Chondrocyte (in vitro differentiated cells): ENCODE measurements at places on chromosomes 2 and 18. TPM values are rescaled to one million over a fixed set of nuclear protein-coding genes. Genes with fewer than 3 reads are reported as not detected.

CIB4 gene
- not detected in 3 replicates for total RNA-seq

SCN9A gene
- total RNA-seq, result 30.1 to 32.8 TPM (median 31.0 TPM) in 3 replicates

IL36B gene
- not detected in 3 replicates for total RNA-seq

CHRND gene
- not detected in 3 replicates for total RNA-seq

IL18R1 gene
- 0.37 to 1.1 TPM (median 0.49 TPM) in 3 replicates for total RNA-seq

SMYD1 gene
- total RNA-seq, result not detected in 3 replicates

PLEKHH2 gene
- 4.9 to 13.7 TPM (median 5.5 TPM) in 3 replicates for total RNA-seq

NEUROD1 gene
- total RNA-seq, result not detected in 3 replicates

DNAJC10 gene
- total RNA-seq, result 165 to 261 TPM (median 178 TPM) in 3 replicates

CELF4 gene
- 0.22 to 0.90 TPM in 2 of 3 replicates, not detected in the other for total RNA-seq

SP5 gene
- total RNA-seq, result not detected in 3 replicates

MARCHF4 gene
- 1.4 to 6.2 TPM (median 6.1 TPM) in 3 replicates for total RNA-seq

- no peak for DNase-seq
Measured at GRCh38 chr2:7672027-7672684, 754.9 kb downstream of the RNF144A start.

GRCh38 chr2:31020713-31021112 is 117.5 kb downstream of the GALNT14 start:
- no peak for DNase-seq

GRCh38 chr2:235333076-235333475 is 160.8 kb upstream of the AGAP1 start:
- no peak for DNase-seq

- DNase-seq, result no peak
Measured at GRCh38 chr18:39962546-39962945, 1992.5 kb upstream of the PIK3C3 start.

DNA sequence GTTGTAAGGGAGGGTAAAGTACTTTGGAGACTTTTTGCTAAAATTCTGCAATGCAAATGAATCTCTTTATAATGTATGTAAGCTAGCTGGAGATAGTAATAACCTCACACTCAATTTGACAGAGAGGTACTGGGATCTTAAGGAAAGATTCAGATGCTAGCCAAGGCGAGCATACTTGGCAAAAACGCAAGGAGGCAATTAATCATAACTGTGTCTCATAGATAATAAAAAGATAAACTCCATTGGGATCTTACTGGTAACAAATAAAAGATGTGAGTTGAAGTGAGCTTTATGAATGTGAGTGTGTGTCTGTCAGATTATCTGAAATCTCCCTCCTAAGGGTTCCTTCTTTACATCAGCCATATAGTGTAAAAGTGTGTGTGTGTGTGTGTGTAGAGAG is 533.0 kb downstream of the TMX3 start:
- DNase-seq, result no peak

DNA sequence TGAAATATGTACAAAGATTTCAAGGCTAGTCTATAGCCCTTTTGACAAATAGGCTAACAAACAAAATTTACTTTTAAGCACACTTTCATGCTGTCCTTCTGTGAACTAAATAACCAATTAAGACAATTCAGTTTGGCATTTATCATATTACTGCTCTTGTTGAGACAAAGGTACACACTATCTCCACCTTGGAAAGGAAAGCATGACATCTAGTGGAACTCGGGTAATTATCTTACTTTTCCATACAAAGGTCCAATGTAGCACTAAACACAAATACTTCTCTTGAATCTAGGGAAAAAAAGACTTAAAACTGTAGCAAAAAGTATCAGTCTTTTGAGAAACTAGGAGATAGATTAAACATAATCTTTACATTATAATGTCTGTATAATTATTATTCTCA is 125.0 kb upstream of the CD226 start:
- no peak for DNase-seq

- DNase-seq, result no peak
Measured at GRCh38 chr2:148660999-148661398, 16.4 kb downstream of the EPC2 start.

- DNase-seq, result no peak
Measured at GRCh38 chr2:241366678-241367077, 10.6 kb downstream of the FARP2 start.

GRCh38 chr2:163659224-163659623 is 76.6 kb downstream of the FIGN start:
- no peak for DNase-seq

DNA sequence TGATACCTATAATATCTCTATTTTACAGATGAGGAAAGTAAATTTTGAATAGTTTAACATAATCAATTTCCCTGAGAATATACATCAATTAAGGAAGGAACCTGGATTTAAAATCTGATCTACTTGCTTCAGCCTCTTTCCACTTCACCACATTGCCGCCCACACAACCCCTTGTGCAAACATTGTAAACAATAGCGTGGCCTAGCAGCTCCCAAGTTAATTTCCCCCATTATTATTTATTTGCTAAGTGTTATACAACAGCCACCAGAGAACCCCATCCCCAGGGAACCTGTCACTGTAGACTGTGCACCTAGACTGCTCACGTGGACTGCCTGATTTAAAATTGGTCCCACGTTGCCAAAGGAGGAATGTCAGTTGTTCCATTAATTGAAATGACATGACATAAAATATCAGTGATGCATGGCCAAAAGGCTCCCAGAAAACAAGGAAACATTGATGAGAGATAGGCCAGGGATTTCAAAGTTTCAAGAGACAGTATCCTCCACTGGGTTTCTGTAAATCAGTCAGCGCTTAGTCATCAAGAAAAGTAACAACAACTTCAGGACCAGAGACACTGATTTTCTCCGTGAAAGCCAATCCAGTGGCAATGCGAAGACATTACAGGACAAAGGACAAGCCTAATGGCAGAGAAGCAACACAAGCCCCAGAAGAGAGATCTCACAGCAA is 41.3 kb downstream of the SCG2 start:
- no peak for DNase-seq

- no peak for DNase-seq
Measured at GRCh38 chr18:75492852-75493251, 65.3 kb upstream of the SMIM21 start.

GRCh38 chr2:159186462-159186861 is 100.0 kb downstream of the WDSUB1 start:
- DNase-seq, result no peak

DNA sequence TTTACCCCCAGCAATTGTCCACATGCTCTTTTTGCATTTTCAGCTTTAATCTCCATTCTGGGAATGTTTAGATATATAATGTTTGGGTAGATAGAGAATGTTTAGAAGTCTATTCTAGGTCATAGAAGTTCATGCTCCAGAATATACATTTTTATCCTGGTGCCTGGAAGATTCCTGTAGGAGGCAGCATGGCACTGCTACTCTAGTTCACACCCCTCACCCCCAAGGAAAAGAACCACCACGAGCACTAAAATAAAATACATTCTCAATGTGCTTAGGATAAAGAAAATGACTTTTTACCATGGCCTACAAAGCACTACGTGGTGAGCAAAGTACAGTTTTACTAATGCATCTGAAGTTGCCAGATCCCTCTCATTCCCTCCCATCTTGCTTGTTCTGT is 53.8 kb downstream of the MYO1B start:
- DNase-seq, result no peak

DNA sequence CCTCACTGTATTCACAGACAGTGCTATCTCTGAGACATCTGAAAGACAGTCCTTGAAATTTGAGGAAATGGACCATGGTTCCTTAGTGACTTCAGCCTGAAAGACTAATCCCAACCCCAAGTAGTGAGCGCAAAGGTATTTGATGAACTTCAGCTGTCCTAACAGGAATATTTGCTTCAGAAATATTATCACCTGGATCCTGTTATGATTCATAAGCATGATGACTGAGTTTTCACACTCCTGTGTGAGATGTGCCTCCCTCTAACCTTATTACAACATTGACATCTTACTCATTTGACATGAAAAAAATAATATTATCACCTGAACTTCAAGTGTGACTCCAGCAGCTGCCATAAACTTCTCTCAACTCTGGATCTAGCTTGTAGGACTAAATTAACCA is 11.6 kb upstream of the MRPL19 start:
- no peak for DNase-seq

- peak; percentile 30 for DNase-seq
Measured at GRCh38 chr18:48583573-48583972, 44.7 kb downstream of the CTIF start.

GRCh38 chr2:5235701-5236100 is 456.5 kb upstream of the SOX11 start:
- no peak for DNase-seq

- peak; percentile 77 for DNase-seq
Measured at GRCh38 chr2:95278051-95278471, 3.8 kb downstream of the PROM2 start.

GRCh38 chr2:169999054-169999453 is 171.8 kb downstream of the UBR3 start:
- no peak for DNase-seq

GRCh38 chr2:12824778-12825379 is 108.1 kb downstream of the TRIB2 start:
- DNase-seq, result no peak

DNA sequence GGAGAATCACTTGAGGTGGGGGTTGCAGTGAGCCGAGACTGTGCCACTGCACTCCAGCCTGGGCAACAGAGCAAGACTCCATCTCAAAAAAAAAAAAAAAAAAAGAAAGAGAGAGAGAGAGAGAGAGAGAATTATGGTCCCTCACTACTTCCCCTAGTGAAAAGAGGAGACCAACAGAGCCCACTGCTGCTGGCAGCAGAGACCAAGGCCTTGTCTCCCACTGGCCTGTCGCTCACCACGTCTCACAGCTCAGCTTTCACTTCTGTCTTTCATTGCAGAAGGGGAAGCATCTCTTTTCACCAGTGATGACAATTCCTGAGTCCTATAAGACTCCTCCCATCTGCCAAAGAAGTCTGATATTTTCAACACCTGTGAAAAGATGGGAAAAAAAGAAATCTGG is 81.3 kb downstream of the CLHC1 start:
- DNase-seq, result no peak

- no peak for DNase-seq
Measured at GRCh38 chr2:105224444-105224843, 17.1 kb upstream of the GPR45 start.

DNA sequence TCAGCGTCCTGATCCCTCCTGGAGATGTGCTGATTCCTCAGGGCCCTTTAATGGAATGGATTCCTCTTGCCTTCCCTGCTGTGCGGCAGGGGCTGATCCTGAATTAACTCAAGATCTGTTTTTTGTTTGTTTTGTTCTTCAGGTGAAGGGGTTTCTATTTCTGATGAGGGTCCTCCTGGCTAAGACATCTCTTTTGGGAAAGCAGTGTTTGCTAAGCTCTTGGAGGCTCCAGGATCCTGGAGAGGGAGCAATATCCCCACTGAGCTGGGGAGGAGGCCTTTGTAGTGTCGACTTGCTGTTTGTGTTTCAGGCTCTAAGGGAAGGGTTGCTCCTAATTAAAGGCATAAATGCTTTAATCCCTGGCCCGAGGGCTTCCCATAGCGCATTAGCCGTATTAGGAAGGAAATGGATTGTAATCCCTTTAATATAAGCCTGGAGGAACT is 65.3 kb upstream of the FOXI3 start:
- no peak for DNase-seq
